H7 (cell line): ENCODE measurements at places on chromosomes 4 and X. TPM values are rescaled to one million over a fixed set of nuclear protein-coding genes. Genes with fewer than 3 reads are reported as not detected.

- DNase-seq: no peak
Observed at GRCh38 chr4:29549342-29549741, 1170.8 kb upstream of the PCDH7 start.

DNA sequence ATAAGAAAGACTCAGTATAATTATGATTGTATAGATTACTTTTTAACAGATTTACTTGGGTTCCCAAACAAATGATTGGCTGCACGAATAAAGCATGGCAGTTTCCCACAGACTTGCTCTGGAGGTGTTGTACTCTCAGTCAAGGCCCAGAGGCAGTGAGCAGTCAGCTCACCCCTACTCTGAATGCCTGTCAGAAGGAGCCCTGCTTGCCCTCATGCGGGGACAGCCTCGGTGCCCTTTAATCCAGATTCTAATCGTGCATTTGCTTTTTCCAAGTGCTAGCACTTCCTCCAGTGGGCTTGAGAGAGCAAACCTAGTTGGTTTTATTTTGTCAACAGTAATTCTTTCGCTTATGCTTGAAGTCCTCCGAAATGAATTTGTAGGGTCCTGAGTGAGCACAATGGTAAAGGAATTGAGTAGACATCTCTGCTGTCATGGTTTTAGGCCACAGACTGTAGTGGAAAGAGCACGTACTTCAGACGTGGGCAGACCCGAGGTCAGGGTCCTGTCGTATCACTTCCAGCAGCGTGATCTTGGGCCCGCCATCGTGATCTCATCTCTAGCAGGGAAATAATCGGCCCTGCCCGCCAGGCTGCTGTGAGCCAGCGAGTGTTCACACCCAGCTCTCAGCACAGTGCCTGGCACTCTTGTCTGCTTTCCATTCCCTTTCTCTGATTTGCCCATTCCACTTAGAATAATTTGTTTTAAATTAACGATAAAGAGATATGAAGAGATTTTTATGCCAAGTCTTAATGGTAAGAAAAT, 48.3 kb downstream of the GRK4 start:
- no peak for DNase-seq

XAGE1A gene
- not detected in 2 replicates for total RNA-seq

- DNase-seq: no peak
Observed at GRCh38 chr4:8388528-8388870, 52.0 kb downstream of the ACOX3 start.

MAGEA1 gene
- total RNA-seq: not detected in 2 replicates

DNA sequence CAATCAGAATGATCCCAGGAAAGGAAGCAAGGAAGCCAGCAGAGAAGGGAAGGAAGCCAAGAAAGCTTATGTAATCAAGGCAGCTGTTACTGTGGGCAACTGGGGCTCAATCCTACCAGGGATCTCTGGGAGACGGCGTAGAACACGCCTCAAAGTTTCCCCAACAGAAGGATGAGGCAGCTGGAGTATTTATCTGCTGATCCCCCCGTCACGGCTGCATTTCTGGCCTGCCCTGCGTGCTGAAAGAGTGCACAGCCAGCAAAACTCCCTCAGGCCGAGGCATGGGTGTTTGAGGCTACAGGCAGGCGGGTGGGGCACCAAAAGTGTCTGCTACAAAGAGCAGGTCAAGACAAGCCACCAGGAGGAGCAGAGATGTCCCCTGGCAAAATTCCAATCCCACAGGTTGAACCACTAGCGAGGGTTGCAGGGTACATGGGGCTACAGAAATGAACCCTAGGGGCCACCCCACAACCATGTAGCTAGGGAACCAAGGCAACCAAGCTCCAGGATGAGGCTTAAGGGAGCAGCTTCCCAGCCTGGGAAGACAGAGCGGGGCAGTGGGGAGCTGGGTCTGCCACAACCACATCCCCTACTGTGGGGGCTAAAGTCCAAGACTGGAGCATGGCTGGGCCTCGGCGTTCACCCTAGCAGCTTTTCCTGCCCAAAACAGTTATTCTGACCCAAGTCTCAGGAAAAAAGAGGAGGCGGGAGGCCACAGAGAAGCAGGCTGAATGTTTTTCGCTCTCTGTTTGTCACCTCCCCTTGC, 113.4 kb downstream of the BCOR start:
- peak; percentile 21 for DNase-seq

- no peak for DNase-seq
Observed at GRCh38 chr4:167383291-167383690, 149.0 kb upstream of the SPOCK3 start.

DNA sequence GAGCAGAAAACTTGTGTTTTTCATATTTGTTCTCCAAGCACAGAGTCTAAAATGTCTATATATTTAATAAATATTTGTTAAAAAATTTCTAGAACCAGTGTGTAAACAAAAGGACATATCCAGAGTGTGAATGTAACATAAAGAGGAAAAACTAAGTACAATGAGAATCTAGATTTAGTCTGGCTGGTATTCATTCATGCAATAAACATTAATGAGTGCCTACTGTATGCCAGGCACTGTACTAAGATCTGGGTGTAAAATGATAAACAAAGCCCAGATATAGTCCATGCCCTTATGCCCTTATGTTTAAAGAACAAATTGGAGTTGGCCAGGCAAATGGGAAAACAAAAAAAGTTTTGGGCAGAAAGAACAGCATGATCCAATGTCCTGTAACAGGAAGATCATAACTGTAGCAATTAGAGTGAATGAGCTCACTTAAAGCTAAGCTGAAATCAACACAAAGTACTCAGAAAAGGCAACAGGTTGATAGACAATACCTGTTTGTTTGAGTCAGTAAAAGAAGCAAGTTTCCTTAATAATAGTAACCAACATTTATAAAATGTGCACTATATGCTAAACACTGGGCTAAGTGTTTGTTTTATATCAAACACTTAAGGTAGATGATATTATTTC, 1.3 kb upstream of the TMLHE start:
- no peak for DNase-seq

- DNase-seq: no peak
Observed at GRCh38 chrX:148904421-148905111, 404.1 kb downstream of the AFF2 start.

MAGEA2 gene
- total RNA-seq: 1.2 and 3.5 TPM in 2 replicates

- DNase-seq: no peak
Observed at GRCh38 chr4:10335050-10335449, 122.2 kb downstream of the ZNF518B start.

DNA sequence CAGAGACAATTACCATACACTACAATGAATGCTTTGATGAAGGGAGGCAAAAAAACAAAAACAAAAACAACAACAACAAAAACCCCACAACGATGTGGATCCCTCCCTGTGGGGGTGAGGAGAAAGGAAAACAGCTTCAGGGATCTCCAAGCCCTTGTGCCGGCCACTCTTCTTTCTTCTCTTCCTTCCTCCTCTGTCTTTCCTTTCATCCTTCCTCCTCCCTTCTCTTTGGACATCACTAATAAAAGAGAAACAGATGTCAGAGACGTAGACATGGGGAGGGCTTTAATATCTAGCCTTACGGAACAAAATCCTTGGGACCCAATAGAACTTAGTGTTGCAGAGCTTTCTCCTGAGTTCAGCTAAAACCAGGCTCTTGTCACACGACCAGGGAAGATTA, 18.8 kb upstream of the STX18 start:
- no peak for DNase-seq

DNA sequence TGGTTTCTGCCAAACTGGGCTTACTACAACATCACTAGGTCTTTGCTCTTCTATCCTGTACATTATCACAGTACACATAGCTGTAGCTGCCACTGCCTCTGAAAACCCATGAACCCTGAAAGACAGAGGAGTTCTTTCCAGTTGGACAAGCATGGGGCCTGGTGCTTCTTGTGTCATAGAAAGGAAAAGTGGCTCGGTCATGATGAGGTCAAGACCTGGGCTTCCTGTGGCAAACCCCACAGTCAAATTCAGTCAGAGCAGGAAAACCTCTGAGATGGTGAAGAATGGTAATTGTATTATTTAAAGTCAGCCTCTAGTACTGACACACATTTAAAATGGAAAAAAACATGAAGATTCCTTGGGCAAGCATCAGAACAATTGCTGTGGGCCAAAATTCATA, 133.3 kb upstream of the PRPS2 start:
- no peak for DNase-seq

DNA sequence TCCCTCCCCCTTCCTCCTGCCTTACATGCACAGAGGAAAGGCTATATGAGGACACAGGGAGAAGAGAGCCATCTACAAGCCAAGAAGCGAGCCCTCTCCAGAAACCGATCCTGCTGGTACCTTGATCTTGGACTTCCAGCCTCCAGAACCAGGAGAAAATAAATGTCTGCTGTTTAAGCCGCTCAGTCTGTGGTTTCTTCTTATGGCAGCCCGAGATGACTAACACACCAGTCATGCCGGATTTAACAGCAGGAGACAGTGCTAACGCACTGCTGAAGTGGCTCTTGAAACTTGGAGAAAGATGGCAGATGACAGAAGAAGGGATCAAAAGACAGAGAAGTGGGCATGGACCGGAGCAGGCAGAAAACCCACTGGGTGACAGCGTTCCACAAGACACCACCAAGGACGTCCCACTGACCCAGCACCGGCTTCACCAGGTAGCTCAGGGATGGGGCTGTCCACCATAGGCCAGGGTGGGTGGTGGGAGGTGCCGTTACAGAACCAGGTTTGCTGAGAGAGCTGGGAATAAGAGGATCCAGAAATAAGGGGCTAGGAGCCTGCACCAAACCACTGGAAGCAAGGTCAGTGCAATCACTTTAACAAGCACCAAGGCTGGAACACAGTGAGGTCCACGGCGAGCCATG, 6.2 kb upstream of the MAN2B2 start:
- DNase-seq: no peak

BEX1 gene
- total RNA-seq: 56.5 and 81.4 TPM in 2 replicates

DNA sequence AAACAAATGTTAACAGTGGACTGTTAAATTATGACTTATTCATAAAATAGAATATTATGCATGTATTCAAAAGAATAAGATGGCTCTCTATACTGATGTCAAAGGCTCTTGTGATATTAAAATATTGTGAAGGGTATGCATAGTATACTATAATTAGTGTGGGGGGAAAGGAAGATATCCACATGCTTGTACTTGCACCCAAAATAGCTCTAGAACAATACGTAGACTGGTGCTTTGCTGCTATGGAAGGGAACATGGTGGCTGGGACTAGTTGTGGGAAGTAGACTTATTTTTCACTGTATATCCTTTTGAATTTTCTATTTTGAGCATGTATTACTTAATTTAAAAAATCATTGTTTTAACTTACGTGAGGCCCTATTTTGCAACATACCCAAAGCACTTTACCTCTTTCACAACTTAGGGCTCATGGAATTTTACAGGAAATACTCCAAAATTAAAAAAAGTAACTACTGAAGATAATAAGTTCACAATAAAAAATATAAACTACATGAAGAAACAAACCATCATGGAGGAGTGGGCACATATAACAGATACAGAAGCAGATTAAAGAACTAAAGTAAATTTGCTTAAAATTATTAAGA, 7.9 kb downstream of the PGRMC2 start:
- no peak for DNase-seq

GRCh38 chr4:42632653-42633382, 24.1 kb downstream of the ATP8A1 start:
- no peak for DNase-seq

- no peak for DNase-seq
Observed at GRCh38 chrX:10564484-10564883, 55.9 kb downstream of the MID1 start.

DNA sequence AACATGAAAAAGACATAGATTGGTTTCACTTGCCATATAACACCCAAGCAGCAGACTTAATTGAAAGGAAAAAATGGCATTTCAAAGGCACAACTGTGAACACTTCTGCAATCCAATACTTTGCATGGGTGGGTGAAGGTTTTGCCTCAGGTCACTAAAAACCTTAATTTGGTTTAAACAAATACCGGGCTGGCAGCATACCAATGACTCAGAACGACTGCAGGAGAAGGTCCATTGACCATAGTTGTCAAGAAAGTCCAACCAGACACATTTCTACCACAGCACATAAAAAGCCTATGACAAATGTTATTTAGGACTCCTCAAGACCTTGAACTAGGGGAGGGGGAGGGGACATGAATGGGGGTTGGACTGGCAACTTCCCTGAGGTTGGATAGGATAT, 183.6 kb upstream of the TRPC5 start:
- DNase-seq: no peak

- DNase-seq: no peak
Observed at GRCh38 chrX:2837961-2838360, 9.2 kb downstream of the GYG2 start.

DNA sequence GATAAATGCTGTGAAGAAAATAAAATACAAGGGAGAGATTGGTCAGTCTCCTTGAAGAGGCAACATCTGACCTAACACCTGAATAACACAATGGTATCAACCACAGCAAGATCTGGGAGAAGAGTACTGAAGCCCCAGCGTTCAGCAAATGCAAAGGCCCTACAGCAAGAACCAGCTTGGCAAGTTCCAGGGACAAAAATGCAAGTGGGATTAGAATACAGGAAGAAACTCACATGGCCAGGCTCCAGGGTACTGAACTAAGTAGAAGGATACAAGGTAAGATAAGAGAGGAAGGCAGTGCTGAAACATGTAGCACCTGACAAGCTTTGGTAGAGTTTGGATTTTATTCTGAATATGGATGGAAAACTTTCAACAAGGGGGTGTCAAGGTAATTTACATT, 3.6 kb downstream of the SMIM14 start:
- peak; percentile 40 for DNase-seq

GRCh38 chr4:38869511-38869910, 1.9 kb downstream of the FAM114A1 start:
- no peak for DNase-seq

GRCh38 chr4:74522251-74522991, 77.5 kb downstream of the AREG start:
- DNase-seq: no peak

P2RY8 gene
- total RNA-seq: 0.03 and 0.15 TPM in 2 replicates

DNA sequence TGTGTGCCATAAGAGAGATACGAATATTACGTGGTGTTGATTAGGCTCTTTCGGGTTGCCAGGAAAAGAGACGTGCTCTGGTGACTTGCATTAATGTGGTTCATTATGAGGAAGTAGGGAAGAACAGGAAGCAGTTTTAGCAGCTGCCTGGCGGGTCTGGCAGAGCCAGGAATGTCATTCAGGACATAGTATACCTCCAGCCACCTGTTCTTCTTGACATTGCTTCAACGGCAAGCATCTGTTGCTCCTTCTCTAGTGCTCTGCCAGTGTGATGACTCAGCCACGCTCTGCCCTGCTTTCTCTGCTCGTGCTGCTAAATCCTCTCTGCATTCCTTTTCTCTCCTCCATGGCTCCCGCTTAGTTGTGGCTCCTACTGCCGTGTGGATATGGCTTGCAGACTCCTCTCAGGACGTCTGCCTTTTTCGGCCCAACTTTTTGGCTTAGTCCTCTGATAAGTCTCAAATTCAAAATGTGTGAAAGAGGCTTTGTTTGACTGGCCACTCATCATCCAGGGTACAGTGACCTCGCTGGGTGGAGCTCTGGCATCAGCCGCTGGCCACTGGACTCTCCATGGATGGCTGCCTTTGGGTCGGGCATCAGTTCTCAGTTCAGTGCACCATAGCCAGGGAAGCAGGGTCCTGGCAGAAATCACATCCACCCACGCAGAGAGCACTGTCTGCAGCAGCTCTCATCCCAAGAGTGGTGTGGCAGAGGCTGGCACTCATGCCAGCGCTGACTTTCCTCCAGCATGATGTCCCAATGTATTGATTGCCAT, 89.3 kb upstream of the KLF3 start:
- no peak for DNase-seq

GRCh38 chrX:136768469-136769084, 12.2 kb downstream of the ARHGEF6 start:
- peak; percentile 49 for DNase-seq

- no peak for DNase-seq
Observed at GRCh38 chr4:55023030-55023429, 102.4 kb downstream of the KDR start.

STK32B gene
- total RNA-seq: 2.4 and 2.8 TPM in 2 replicates

PDGFRA gene
- total RNA-seq: 5.5 and 10.8 TPM in 2 replicates
